ENCODE measurements at places on chromosomes 7 and 10. TPM values are rescaled to one million over a fixed set of nuclear protein-coding genes. Genes with fewer than 3 reads are reported as not detected.

- peak; percentile 67 for DNase-seq
These were observed 12.7 kb upstream of the SDHAF3 start for GRCh38 chr7:97104719-97105238.

- DNase-seq: no peak
These were observed 2.7 kb downstream of the ZMIZ1 start for GRCh38 chr10:79071396-79071923.

- DNase-seq: no peak
These were observed 91.9 kb downstream of the PCGF5 start for GRCh38 chr10:91312382-91312733.

DNA sequence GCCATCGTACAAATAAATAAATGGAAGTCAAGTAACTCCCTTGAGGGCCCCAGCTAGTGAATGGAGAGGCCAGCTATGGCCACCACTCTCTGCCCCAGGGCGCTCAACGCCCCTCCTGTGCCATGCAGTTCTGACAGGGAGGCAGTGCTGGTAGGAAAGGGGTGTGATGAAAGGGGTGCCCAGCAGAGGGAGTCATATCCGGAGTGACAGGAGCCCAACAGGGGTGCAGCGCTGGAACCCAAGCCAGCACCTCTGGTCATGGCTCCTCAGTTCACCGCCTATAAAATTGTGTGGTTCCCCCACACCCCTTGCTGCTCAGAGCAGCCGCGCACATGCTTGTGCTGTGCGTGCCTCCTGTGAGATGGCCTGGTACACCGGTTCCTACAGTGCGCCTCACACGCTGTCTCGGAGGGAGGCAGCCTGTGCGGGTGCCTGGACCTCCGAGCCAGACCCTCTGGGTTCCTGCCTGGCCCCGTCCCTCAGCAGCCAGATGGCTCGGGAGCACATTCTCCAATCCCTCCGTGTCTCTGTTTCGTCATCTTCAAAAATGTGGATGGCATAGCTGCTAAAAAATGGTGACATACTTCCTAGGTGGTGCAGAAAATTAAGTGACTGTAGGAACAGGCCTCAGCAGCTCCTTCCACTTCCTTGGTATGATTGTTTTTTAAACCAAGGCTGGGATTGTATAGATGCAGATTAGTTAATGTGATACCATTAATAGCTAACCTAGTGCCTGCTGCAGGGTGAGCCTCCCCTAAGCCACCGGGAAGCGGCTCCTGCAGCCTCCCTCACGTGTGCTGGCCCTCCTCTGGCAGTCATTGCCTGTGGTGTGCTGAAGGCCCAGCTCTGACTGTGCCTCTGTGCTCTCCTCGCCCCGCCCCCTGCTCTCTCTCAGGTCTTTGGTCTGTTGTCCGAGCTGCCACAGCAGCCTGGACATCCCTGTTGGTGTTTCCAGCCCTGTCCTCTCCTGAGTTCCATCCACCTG, 125.8 kb downstream of the EGFR start:
- DNase-seq: no peak

DNA sequence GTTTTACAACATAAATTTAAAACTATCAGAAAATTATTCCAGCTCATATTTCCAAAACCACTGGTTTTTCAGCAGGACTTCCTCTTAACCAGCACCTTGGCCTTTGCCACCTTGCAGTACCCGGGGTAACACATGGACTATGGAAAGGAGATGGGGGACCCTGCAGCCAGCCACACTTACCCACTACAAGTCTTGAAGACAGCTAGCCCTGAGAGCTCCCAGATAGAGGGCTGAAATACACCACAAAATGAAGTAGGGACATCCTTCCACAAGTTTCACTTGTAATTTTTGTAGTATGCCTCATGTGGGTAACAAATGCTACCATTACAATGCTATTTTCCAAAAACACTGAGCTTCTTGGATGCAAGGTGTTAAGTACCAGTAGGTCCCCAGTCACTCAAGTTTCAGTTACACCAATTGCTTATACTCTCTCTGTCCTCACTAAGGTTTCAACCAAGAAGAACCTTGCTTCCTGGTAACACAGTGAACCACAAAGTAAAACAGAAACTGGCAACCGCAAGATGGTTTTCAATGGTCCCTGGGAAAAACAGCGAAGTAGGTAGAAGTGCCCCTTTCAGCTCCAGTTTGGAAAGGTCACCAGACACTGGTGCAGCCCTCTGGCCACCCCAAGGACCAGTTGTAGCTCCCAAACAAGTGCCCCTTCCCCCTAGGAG, 110.9 kb downstream of the SGMS1 start:
- DNase-seq: no peak

- no peak for DNase-seq
These were observed 341.5 kb downstream of the PHTF2 start for GRCh38 chr7:78140109-78140508.

DNA sequence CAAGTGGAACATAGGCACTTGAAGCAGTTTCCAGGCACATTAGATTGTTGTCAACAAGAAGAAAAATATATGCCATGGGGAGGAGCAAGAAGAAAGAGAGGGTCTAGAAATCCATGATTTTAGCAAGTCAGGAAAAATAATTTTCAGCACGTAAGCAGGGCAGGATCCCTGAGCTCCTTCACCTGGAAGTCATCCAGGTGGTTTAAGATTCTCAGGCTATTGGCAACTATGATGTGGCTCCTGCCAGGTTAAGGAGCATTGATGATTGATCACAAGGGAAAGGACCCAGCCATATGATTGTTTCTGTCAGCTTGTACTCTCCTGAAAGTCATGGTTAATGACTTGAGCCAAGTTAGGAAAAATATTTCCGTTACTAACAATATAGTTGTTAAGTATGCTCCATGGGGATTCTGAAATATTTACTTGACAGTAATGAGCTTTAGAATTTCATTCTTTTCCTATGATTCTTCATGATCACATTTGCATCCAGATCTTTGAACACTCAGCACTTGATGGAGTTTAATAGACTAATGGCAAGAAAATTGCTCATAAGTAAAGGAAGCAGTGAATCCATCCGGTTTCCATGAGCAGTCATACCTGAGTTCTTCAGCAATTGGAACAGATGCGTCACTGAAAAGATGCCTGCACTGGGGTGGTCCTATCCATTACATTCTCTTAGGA, 209.1 kb downstream of the BICC1 start:
- DNase-seq: no peak

DNA sequence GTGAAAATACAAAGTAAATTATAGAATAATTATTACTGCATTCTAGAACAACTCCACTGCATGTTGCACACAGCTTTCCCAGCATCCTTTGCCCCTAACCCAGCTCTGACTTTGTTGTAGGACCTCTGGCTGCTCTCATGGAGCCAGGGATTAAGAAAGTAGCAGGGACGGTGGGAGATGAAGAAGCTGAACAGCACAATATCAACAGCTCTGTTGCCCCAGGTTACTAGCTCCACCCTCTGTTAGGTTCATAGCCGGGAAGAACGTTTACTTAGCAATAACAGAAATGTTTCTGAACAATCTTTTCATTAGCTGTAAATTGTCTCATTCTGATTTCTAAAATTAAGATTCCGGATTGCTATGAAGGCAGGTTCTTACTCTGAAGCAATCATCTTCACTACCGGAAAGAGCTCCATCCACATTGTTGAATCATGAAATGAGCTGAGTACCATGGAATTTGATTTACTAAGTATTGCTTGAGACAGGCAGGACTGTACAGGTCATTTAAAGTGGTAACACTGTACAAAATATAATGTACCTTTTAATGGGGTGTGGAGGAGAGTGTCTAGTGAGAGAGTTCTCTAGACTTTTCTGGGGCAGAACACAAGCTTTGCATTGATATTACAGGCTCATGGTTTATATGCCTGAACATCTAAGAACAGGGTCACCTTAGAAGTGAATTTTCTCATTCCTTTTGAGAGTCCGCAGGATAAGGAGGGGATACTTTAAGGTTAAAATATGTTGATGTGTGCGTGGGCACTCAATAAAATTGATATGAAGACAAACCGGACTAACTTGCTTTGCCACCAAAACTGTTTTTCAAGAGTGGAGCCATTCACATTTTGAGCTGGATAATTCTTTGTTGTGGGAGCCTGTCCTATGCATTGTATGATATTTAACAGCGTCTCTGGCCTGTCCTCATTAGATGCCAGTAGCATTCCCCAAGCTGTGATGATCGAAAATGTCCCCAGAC, 20.8 kb upstream of the RAB18 start:
- no peak for DNase-seq

GRCh38 chr7:55527307-55527706, 45.0 kb downstream of the VOPP1 start:
- DNase-seq: no peak

- DNase-seq: no peak
These were observed 80.0 kb downstream of the SDK1 start for GRCh38 chr7:3380886-3381685.

DNA sequence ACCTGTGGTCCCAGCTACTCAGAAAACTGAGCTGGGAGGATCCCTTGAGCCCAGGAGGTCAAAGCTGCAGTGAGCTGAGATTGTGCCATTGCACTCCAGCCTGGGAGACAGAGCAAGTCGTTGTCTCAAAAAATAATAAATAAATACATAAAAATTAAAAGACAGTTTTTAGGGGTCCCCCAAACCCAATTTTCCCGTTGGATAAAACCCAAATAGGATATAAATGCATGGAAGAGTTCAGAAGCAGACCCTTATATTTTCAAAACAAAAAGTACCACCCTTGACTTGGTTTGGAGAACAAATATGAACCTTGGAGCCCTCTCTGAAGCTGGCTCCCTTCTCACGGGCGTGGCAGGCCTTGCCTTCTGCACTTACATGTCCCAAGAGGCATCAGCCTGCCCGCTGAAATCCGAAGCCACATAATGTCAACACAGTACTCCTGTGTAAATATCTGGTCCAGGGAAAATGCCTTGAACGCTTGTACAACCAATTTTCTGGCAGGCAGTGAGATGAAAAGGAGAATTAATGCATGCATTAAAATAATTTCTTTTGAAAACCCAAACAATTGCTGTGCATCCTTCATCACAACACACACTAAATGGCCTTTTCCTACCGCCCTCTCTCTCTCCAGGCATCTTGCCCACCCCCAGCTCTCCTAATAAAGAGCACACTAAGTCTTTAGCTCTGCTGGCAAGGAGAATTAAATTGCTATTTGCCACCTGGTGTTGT, 46.4 kb upstream of the PARD3 start:
- DNase-seq: no peak

GRCh38 chr7:25392588-25393338, 164.5 kb upstream of the NPVF start:
- no peak for DNase-seq

- no peak for DNase-seq
These were observed 135.7 kb downstream of the LCOR start for GRCh38 chr10:96967847-96968246.

The SH2B2 gene
- total RNA-seq: 2.5 TPM

The PLCE1 gene
- 0.22 TPM for total RNA-seq

The STX1A gene
- 18.6 TPM for total RNA-seq

The EBF3 gene
- total RNA-seq: not detected

The LEP gene
- total RNA-seq: not detected

The TSPAN12 gene
- total RNA-seq: 0.81 TPM

The SPDYE2B gene
- not detected for total RNA-seq

The FAM25A gene
- not detected for total RNA-seq
